AG08396 (cell line): ENCODE measurements at places on chromosomes 2 and 18.
A peak's percentile ranks its signal among the peaks of the same experiment; 100 is the strongest.

DNA sequence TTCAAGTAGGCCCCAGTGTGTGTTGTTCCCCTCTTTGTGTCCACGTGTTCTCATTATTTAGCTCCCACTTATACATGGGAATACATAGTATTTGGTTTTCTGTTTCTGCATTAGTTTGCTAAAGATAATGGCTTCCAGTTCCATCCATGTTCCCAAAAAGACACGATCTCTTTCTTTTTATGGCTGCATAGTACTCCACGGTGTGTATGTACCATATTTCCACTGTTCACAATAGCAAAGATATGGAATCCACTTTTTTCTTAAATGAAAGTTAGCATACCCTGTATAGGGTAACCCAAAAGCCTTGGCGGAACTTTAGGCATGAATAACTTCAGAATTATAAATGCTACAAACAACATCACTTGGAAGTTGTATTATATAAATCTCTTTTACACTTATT lies 83.4 kb upstream of the NDUFV2 start:
- DNase-seq, result no peak

DNA sequence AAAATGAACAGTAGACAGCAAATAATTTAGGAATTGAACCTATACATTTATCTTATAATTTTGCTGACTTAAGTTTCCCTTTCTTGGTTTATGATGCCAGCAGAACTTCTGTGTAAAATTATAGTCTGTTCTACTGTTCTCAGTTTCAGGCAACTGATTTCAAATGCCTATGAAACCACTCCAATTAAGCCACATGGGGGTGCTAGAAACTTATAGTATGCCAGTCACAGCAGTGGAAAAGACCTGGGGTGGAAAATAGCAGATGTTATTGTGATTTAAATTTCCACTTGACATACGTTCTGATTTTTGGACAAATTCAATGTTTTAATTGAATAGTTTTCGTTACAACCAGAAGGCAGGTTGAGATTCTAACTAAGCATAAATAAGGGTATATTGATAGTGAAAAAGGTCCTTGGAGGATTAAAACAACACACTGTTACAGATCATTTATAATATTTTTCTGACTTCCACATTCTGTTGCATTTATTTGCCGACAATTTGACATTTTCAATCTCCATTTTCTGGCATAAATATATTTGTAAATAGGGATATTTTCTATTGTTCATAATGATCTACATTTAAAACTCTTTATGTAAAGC lies 61.4 kb downstream of the CPS1 start:
- peak; percentile 45 for DNase-seq

GRCh38 chr2:125456693-125457363 lies 1199.1 kb upstream of the GYPC start:
- DNase-seq, result no peak

GRCh38 chr2:17148407-17149145 lies 369.7 kb downstream of the RAD51AP2 start:
- no peak for DNase-seq

GRCh38 chr18:42578792-42579191 lies 536.7 kb downstream of the RIT2 start:
- no peak for DNase-seq

DNA sequence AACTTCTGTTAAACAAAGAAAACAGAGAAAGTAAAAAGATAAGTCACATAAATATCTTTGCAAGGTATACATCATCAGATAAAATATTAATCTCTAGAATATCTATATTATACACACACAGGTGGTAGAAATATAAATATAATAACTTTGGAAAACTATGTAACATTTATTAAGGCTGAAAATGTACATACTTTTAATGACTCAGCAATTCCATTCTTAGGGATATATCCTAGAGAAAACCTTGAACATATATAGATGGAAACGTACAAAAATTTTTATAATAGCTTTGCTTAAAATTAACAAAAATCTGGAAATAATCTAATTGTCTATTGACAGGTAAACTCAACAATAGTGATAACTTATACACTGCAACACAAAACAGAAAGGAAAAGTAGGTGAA lies 381.3 kb downstream of the GPD2 start:
- DNase-seq, result no peak

DNA sequence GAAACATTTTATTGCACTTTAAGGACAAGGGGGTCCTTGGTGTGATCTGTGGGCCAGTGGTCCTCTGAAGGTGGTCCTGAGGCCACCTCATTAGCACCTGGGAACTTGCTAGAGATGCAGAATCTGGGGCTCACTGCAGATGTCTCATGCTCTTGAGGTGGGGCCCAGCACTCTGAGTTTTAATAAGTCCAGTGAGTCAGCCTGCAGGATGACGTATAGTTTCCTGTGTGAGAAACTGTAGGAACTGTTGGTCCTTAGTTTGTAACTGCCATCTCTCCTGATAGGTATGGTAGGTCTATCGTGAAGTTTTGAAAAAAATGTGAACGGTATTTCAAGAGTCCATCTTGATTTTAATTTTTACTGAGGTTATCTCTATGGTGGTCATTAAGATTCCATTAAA lies 2.8 kb downstream of the TRPM8 start:
- DNase-seq, result no peak

DNA sequence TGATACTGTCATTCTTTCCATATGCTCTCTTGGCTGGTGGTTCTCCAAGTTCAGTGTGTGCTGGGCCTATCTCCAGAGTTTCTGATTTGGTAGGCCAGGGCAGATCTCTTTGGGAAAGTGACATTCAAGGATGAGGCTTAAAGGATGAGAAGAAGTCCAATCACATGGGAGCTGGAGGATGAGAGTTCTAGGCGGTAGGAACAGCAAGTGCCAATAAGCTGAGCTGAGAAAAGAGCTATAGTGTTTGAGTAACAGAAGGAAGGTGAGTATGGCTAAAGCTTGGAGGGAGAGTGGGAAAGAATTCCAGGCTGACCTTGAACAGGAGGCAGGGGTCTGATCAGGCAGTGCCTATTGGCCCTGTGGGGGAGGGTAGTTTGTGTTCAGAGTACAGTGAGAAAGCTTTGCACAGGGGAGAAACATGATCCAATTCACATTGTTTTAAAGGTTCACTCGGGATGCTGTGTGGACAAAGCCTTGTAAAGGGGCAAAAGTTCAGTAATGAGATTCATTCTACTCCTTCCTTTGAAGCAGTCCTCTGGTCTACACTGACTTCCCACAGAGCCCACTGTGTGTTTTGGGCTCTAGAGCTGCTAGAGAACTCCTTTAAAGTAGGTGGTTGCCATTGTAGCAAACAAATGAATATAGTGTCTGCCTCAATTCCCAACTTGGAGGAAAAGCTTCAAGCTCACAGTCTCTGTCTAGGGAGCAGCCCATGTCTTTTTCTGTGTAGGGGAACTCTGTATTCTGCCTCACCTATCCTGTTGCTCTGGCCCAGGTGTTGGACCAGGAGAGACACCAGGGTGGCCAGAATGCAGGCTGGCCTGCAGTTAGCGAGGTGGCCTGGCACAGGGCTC lies 81.8 kb downstream of the FASTKD2 start:
- no peak for DNase-seq

DNA sequence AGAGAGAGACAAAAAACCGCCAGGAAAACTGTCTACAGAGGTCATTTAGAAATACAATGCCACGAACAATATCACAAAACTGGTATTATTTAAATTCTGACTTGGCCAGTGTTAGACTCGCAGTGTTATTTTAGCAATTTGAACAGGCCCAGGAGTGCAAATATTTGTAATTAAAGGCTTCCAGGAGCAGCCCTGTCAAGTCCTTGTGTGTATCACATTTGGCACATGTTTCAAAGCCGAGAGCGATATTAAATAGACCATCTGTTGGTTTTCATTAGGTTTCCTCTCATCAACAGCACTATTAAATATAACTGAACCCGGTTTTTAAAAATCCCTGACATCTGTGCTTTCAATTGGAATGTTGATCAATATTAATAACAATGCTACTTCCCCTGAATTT lies 656.9 kb downstream of the TSN start:
- no peak for DNase-seq

DNA sequence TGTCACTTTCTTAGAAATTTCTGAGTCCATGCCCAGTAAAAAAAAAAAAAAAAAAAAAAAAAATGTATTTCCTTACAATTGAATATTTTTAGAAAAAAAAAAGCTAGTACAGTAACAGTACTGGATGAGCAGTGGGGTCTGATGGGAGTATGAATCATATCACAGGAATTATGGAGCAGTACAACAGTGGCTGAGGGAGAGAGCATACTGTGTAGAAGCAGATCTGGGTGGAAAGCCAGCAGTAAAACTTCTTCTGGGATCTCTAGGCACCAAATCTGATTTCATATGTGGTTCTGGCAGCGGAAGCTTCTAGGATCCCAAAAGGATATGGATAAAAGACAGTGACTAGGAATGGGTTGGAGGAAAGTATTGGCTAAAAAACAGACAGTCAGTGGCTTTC lies 414.9 kb upstream of the FSHR start:
- DNase-seq, result no peak

GRCh38 chr18:76437011-76437410 lies 58.0 kb downstream of the ZNF516 start:
- DNase-seq, result no peak

DNA sequence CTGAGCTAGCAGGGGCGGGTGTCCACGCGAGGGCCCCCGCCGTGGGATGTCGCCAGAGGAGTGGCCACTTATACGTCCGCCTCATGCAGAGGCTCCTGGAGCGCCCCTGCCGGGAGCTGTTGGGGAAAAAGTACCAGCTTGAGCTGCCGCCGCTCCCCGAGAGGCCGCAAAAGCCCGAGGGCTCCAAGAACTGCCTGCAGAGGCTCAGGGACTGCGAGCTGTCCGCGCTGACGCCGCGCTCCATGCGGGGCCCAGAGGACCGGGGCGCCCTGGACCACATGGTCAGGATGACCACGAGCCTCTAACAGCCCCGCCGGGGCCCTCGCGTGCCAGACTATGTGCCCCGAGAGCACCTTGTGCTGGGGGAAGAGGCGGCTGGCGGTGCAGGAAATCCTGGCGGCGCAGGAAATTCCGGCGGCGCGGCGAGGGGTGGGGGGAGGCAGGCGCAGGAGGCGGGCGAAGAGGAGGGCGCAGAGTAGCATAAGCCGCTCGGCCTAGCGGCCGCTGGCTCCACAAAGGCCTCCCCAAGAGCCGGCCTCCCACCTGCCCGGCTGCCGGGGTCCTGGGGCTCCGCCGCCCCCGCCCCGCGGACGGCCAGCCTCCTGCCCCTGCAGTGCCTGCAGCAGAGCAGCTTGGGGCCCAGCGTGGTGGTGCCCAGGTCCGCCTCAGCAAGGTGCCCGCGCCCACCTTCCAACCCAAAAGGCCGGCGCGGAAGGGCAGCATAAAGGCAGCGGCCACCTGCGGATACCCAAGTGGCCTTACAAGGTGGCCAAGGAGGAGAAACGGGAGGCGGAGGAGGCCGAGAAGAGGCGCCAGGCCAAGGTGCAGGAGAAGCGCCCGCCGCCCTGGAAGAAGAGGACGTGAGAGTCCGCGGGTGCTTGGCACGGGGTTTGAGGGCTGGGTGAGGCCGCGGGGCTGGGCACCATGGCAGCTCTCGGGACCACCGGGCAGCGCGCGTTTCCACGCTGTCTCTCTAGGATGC lies 42.1 kb upstream of the TRIM43B start:
- DNase-seq, result peak; percentile 80

GRCh38 chr2:217915706-217916105 lies 87.1 kb downstream of the TNS1 start:
- DNase-seq, result no peak

DNA sequence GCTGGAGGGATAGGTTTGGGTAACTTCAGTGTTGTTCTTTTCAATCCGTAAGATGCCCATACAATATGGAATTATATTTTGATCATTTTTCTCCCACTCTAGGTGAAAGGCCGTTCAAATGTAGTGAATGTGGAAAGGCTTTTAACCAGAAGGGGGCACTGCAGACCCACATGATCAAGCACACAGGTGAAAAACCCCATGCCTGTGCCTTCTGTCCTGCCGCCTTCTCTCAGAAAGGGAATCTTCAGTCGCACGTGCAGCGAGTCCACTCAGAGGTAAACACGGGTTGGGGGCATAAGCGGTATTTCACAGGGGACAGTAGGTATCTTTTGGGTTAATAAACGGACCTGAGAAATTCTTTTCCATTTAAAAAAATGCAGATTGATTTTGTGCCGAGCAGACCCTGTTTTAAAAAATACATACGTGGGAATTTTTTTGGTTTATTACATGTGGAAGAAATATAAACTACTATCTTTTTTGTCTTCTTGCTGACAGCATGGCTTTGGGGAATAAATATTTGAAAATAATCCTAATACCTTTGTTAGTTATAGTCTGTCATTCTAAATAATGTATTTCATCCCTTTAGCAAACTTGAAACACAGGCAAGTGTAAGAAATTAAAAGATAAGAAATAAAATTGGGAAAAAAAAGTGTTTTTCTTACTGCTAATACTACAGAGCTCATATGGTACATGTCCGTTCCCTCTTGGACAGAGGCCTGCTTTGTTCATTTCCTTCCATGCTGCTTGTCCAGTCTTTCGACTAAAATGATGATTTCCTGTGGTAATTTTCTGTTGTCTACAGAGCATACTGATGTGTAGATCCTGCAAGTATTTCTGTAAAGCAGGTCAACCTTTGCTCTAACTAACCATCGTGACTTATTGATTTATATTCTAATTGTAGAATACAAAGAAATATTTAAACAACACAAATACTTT lies 53.3 kb downstream of the ZNF236 start:
- DNase-seq, result peak; percentile 32

GRCh38 chr2:142082368-142082767 lies 48.4 kb downstream of the LRP1B start:
- no peak for DNase-seq

DNA sequence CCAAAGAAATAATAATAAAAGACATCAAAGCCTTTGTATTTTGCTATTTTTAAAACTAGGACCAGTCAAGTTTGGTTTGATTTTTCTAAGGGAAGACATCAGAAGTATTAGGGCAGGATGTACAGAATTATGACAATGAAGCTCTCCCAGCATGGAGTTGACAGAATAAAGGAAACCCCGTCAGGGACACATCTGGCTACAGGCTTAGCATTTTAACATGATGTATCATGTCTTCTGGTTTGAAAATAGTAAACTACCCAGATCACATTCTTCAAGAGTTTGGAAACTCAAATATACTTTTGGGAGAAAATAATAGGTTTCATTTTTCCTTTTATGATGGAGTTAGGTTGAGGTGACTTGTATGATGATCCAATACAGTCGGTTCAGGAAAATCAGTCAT lies 552.0 kb upstream of the CDH2 start:
- no peak for DNase-seq
